ENCODE measurements at places on chromosomes 5 and 9.
A peak's percentile ranks its signal among the peaks of the same experiment; 100 is the strongest.

DNA sequence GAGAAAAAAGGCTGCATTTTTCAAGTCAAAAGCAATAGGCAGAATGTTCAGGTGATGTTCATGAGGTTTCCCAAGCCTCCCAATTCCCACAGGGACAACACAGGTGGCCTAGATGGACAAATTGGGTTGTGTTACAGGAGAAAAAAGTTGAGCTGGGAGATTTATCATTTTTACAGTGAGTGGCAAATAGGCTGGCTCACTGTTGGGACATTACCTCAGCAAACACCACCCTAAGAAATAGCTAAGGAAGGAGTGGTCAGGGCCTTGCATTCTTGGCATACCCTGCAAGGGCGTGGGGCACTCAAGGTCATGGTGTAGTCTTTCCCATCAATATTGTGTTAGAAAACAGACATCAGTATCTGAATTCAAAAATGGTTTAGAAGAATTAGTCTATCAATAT lies 23.3 kb upstream of the CPLANE1 start:
- no peak for DNase-seq

GRCh38 chr9:95736370-95736769 lies 139.1 kb upstream of the ERCC6L2 start:
- no peak for DNase-seq

DNA sequence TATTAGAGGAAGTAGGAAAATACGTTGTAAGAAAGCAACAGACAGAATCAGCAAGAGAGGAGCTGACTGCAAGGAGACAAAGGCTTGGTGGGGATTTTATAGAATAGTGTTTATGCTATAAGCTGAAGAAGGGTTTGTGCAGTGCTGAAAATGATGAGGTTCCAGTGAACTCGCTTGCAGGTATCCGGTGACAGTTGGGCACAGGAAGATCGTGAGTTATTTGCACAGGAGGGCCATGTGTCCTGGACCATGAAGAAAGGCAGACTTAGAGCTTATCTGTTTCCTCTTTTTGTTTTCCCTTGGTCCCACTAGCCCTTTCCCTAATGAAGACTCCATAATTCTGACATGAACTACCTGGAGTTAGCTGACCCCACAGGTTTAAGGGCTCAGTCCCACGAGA lies 61.4 kb downstream of the NXNL2 start:
- DNase-seq = no peak

- no peak for DNase-seq
Measured at GRCh38 chr9:80602291-80602690, 1030.5 kb downstream of the TLE4 start.

- peak; percentile 24 for DNase-seq
Measured at GRCh38 chr5:172410160-172410559, 44.2 kb downstream of the SH3PXD2B start.

GRCh38 chr9:136815422-136815782 lies 7.7 kb downstream of the RABL6 start:
- DNase-seq = no peak

GRCh38 chr5:94161801-94162200 lies 420.4 kb upstream of the POU5F2 start:
- DNase-seq = no peak

DNA sequence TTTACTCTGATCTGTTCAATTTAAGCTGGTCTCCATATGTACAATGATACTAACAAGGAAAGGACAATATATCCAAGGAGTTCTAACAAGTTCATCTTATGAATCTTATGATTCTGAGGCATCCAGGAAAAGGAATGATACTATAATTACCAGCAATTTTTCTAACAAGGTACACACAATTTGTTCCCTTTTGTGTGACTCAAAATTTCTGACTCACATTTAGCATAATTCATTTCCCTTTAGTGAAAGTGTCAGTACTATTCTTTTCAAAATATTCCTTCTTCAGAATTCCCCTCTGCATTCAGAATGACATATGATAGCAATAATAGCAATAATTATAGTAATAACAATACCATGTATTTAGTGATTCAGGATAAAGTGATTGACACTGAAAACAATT lies 594.8 kb downstream of the DMRTA1 start:
- DNase-seq = no peak

DNA sequence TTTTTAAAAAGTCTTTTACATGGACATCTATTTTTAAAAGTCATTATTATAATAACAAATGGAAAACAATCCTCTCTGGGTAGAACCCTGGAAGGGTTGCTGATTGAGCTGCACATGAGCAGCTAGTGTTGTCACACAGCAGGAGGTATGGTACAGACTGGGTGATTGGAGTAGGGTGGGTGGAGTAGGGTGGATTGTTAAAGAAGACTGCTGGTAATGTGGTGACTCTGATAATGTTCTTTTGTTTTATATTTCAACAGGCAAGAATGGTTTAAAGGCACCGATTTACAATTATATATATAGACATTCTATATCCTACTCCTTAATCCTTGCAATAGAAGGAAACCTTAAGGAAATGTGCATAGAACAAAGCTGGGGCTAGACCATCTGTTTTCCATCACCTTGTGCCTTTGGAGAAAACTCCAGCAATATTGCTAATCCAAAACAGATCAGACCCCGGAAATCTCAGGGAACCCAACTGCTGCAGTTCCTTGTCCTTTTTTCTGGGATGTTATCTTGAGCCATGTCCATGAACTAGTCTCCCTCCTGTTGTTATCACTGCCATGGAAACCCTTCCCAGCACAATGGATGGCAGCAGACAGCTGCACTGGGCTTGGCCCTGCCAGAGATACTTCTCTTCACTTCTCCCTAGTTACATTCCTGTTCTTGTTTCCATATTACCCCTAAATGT lies 129.7 kb downstream of the YIPF5 start:
- DNase-seq = no peak

GRCh38 chr5:133643365-133643764 lies 31.0 kb upstream of the FSTL4 start:
- DNase-seq = no peak

Data from GM12878 (cell line).